ENCODE measurements at places on chromosomes 2 and 18.

DNA sequence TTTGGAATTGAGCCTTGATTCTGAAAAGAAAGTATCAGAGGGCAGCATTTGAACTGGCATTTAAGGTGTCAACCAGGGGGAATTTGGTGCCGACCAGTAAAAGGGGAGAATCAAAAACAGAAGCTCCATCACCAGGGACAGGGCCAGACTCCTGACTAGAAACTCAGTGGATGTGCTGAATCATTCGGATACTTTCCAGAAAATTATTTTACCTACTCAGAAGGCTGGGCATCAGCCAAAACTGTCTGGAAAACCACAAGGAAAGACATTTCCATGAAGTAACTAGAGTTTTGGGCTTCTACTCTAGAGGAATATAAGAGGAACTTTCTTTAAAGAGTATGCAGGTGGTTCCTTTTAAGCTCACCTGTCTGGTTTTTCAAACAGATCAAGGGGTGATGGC, 756.6 kb downstream of the RNF144A start:
- DNase-seq: no peak

DNA sequence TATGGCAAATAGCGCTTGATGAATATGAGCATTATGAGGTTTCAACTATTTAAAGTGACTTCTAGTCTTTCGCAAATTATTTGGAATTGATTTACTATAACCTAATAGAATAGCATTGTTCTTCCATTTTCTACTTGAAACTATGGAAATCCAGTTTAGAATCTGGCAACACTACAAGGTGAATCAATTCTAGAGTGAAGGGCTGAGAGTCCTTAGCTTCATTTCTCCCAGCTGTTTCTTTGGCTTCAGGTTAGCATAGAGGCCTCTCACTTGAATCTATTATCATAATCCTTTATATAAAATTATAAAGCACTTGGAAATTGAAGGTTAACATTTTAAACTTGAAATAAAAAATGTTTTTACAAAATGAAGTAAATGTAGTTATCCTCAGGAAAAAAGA, 318.8 kb downstream of the CCDC85A start:
- no peak for DNase-seq

- no peak for DNase-seq
These were observed 195.5 kb upstream of the RAB12 start for GRCh38 chr18:8413751-8414150.

DNA sequence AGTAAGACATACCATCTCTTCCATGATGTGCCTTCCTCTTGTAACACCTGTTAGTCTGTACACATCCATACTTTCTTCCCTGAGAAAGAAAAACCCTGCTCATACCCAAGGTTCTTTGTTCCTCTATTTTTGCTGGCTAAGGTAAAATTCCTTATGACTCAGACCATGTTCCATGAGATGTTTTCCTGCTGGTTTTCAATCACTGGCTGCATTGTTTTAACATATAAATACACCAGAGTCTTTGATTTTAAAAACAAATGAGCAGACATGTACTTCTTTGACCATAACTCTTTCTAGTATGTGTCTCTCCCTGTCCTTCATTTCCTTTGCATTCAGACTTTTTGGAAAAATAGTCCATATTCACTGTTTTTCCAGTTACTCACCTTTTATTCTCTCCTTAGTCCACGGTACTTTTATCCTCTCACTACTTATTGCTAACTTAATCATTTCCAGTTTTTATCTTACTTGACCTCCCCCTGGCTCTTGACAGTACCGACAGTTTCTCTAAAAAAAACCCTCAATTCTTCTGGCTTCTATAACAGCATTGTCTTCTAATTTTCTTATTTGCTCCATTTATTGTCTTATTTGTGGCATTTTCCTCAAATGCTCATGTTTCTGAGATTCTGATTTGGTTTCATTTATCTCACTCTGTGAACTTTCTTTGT, 4.3 kb downstream of the VAPA start:
- no peak for DNase-seq

DNA sequence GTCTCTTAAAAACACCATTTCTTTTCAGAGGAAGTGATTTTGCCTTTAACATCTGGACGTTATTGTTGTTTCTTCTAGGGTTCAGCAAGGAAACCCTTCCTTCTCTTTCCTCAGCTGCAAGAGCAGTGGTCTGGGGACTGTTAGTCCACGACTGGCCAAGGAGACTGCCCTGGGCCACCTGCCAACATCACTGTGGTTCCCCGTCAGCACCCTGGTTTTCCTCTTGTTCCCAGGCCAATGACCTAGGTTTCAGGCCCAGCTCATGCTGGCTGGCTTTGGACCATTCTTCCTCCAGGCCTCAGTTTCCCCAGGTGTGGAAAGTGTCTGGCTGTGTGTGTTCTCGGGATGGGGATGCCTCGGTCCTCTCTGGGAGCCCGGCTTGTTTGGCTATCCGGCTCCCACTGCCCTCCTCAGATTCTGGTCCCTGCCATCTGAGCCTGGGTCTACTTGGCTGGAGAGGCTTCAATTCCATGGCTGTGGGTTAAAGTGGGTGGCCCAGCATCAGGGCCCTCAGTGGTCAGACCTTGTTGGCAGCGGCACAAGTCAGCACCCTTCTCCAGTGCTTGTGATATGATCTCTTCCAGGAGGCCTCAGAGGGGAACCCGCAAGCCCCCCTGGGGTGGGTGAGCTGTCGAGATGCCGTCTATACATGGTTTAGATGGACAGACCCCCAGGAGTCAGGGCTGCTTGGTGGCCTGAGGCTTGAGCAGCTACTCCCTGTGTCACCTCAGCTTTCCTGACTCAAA, 234.3 kb upstream of the HS6ST1 start:
- DNase-seq: no peak

DNA sequence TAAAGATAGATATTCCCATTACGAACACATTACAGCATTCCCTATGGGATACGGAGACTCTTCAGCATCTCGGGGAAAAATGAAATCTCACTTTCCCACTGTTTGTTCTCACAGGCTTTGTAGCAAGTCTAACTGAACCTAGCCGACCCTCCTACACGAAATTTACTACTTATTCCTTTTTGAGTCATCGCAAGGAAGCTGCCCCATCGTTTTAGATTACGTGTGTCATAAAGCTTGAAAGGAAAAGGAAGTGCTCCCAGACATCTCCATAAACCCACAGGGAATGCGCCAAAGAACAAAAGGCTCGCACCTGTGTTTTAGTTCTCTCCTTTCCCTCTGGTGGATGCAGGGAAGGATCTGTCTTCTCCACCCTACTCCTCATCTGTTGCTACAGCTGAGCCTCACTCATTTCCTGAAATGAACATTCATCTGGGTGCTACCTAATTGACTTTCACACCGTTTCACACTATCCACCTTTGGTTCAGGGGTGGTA, 76.2 kb upstream of the STK39 start:
- DNase-seq: no peak

- DNase-seq: no peak
These were observed 77.9 kb upstream of the SATB2 start for GRCh38 chr2:199535445-199536177.

DNA sequence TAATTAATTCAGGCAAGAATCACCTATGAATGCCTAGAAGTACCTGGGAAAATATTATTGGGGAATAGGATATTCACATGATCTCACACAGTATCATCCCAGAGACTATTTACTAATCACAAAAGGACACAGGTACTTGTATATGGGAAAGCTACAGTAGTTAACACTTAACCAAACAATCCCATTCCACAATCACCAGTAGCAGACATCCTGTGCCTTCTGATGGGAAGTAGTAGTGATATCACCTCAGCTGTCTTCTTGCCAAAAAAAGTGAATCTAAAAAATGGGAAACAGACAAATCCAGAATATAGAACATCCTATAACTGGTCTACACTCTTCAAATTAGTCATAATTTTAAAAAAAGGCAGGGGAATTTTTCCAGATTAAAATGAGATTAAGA, 75.6 kb upstream of the CCDC150 start:
- no peak for DNase-seq

DNA sequence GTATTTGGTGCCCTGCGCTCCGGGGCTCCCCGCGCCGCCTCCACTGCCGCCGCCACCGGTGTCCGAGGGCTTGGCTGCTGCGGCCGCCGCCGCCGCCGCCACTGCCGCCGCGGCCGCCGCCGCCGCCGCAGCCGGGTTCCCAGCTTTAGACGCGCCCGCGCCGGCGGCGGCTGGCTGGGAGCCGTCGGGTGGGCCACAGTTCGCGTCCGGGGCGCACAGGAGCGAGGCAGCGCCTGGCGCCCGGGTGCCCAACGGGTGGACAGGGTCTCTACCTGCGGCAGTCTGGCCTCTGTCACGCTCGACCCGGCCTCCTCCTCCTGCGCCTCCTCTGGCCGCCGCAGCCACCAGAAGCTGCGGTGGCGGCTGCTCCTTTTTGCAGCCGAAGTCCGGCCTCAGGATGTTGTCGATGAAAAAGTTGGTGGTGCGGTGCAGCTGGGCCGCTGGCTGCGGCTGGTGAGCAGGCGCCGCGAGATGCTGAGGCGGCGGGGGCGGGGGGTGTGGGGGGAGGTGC, 951 bp downstream of the EN1 start:
- DNase-seq: no peak

DNA sequence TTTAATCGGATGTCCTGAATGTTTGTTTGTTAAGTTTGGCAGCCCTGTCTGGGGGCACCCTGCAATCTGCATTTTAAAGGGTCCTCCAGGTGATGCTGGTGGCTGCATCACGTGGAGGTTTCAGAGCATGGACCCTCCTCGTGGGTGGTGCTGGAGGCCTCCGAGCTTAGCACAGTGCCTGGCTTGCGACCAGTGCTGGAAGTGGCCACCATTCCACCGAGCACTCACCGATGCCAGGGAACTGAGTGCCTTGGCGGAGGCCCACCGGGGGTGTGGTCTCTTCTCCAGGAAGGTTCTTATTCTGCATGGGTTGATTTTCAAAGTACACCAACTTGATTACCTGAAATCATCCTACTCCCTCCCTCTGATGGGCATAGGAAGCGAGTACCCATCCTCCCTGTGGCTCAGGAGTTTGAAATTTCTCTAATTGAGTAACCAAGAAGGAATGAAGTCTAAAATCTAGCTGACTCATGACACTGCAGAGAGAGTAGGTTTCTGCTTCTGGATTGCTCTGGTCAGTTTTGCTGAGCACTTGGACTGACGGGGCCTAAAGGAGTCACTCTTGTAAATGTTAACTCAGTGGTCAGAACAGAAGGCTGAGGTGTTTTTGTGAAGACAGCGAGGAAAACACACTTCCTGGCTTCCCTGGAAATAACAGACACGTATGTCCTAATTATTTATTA, 58.1 kb upstream of the SLC66A3 start:
- no peak for DNase-seq

DNA sequence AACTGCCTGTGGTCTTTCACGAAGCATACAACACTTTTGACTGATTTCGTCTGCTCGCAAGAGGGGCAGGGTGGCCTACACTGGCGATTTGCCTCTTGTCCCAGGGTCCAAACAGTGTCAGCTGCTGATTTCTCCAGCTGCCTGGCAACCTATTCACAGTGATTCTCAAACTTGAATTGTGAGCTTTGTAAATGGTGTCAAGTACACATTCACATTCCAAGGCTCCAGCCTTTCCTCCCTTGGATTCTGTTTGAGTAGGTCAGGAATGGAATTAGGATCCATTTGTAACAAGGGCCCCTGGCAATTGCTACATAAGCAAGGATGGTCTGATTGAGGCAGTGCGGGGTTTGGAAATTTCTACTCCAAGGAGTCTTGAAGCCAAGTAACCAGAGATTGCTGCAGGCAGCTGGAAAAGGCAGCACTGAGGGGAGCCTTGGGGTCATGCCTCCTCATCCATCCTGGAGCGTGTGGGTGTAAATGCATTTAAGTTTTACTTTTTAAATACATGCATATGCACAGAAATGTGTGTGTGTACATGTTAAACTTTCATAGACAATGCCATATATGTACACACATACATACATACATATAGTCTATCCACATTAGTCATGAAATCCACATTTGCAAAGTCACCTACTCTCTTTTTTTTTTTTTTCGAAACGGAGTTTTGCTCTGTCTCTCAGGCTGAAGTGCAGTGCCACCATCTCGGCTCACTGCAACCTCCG, 86.8 kb upstream of the UXS1 start:
- no peak for DNase-seq
